ENCODE measurements at places on chromosomes 11 and 22.

DNA sequence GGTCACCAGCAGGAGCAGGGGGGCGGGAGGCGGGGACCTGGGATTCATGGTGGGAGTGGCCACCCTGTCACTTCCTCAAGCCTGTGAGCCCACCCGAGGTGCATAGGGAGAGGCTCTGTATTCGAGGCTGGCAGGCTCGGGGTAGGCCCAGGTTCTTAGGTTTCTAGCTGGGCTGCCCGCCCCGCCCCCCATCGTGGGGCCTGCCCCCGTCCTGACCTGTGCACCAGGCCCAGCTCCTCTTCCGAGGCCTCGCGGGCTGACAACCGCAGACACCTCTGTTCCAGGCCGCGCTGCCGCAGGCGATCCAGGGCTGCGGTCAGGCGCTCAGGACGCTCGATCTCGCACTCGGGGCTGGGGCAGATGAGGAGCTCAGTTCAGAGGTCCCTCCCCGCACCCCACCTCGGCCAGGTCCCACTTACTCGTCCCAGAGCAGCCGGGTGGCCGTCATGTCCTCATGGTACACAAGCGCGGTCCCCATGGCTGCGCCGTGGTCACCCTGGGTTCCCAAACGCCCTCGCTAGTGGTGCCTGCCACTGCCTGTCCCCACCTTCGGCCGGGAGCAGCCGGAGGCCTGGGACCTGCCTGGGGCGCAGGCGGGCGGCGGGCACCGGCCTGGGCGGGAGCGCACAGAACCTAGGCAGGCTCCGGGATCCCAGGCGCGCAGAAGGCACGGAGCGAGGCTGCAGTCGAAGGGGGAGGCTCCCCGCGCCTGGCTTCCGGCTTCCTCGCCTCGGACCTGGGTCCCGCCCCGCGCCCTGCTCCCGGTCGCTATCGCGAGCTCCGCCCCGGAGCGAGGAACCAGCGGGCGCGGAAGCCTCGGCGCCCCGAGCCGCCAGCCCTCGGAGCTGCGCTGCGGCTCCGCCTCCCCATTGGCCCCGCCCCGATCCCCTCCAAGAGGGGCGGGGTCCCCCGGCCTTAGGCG, at the start of gene HDAC10:
Gene HDAC10, minus strand, starts transcription at position 711 of the 922 bp plus-strand sequence. Its CDS starts 233 bp downstream, at position 478.
- peak; percentile 71 for DNase-seq

- DNase-seq = no peak
Observed at GRCh38 chr11:2140411-2141400, 1.5 kb upstream of the IGF2 start.

- no peak for DNase-seq
Observed at GRCh38 chr11:22763166-22763565, 66.4 kb downstream of the SVIP start.

GRCh38 chr22:50039669-50040443, 18.2 kb downstream of the TTLL8 start:
- no peak for DNase-seq

GRCh38 chr11:10604340-10604748, 35.9 kb upstream of the LYVE1 start:
- no peak for DNase-seq

DNA sequence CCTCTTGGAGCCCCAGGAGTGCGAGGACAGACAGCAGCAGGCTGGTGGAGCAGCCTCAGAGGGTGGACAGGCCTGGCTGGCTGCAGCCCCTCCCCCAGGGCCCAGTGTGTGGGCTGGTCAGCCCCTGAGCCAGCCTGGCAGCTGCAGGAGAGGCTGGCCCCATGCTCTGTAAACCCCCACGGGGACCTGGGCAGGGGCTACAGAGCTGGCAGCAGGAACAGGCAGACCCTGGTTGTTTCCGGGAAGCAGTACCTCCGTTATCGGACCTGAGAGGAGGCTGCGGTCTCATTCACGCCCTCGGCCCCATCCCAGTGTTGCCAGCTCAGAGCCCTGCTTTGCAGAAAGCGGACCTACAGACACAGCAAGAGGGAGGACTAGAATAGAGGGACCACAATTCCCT, 38.5 kb upstream of the COMT start:
- DNase-seq = no peak

- DNase-seq = no peak
Observed at GRCh38 chr11:47378836-47379170, 456 bp upstream of the SPI1 start.

GRCh38 chr11:116162086-116162885, 610.5 kb downstream of the BUD13 start:
- no peak for DNase-seq
